Activated CD4-positive, alpha-beta T cell treated with anti-CD3 and anti-CD28 coated beads, Interleukin-2, amount 10 ng/mL, durations not matched to agents 7 days and 5 days (primary cell): ENCODE measurements at places on chromosomes 4 and X. TPM values are rescaled to one million over a fixed set of nuclear protein-coding genes. Genes with fewer than 3 reads are reported as not detected.

DNA sequence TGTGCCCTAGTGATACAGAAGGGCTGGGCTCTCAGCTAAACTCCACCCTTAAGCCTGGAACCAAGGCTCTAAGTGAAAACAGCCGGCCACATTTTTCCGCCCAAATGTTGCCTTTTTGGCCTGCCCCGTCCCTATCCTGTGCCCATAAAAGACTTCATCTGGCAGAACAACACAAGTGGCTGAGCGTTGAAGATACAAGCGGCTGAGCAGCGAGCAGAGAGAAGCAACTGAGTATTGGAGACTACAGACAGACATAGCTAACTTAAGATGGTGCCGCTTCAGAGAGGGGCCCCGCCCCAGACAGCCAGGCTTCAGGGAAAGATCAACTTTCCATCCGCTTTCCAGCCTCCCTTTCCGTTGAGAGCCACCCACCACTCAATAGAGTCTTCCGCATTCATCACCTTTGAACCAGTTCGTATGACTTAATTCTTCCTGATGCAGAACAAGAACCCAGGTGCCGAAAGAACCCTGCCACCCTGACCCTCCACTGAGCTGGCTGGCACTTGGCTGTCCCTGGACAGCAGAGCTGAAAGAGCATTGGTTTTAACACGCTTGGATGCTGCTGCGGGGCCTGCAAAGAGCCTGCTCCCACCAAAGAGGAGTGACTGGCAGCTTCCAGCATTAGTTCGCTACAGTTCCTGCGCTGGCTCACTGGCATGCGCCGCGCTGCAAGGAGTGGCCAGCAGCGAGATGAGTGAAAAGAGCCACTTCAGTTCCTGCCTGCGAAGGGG, 853.2 kb upstream of the INTU start:
- DNase-seq: no peak

DNA sequence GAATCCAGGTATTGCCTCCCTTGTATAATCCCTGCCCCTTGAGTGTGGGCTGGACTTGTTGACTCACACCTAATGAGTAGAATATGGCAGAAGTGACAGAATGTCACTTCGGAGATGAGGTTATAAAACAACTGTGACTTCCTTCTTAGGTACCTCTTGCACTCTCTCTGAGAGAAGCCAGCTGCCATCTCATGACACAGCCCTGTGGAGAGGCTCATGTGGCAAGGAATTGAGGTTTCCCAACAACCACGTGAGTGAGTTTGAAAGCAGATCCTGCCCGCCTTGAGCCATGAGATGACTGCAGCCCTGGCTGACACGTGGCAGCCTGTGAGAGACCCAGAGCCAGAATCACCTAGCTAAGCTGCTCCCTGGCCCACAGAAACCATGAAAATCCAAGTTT, 13.5 kb downstream of the ASB11 start:
- peak; percentile 6 for DNase-seq

The PRSS12 gene
- not detected for total RNA-seq

The FMR1NB gene
- not detected for total RNA-seq

The TMEM35A gene
- total RNA-seq: not detected

GRCh38 chr4:84500386-84501201, 1.5 kb upstream of the NKX6-1 start:
- DNase-seq: no peak

DNA sequence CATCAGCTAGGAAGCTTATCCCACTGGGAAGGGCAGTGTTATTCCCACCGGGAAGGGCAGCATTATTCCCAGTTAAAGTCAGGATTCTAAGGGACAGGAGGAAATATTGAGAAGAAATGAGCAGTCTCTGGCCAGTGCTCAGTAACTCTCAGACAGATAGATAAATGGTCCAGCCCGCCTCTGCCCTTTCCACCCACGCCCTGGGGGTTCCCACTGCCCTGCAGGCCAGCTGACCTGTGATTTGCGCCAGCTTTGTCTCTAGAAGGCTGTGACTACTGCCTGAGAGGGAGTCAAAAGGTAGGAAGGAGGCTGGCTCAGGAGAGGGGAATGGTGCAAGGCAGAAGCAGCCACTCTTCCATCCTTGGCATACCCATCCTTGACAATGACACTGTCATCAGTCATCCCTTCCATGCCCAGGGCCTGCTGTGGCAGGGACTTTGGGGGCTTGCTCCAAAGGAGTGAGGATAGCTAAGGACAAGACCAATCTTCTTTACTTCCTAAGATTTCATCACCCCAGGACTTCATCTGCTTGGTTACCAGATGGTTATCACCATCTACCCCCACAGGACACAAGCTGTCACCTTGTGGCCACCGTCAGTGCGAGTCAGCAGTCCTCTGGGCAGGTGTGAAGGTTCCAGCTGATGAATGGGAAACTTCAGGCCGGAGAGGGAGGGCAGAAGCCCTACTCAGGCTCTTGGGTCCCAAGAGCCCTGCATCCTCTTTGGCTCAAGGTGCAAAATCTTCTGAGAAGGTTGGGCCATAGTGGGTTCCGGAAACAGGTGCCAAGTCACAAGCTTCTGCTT, 49.5 kb downstream of the SEPSECS start:
- no peak for DNase-seq

DNA sequence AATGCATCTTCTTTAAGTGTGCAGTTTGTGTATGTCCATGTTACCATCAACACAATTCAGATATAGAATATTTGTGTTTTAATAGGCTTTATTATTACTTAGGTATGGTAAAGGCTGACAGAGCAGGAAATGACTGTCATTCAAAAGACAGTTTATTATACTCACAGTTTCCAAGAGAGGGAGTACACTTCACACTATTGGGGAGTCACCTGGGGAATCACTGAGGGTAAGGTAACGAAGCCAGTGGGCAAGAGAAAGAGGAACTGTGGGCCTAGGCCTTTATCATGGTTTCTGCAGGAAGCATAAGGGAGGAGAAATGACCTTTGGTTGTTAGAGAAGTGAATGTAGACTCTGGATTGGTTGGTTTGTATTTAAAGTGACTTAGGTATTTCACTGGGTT, 235.1 kb upstream of the HCCS start:
- no peak for DNase-seq

GRCh38 chrX:53085661-53086229, 3.6 kb downstream of the TSPYL2 start:
- no peak for DNase-seq

GRCh38 chr4:763922-764321, 58.3 kb downstream of the PCGF3 start:
- DNase-seq: no peak

The CT45A10 gene
- total RNA-seq: not detected

The SSX3 gene
- total RNA-seq: not detected

DNA sequence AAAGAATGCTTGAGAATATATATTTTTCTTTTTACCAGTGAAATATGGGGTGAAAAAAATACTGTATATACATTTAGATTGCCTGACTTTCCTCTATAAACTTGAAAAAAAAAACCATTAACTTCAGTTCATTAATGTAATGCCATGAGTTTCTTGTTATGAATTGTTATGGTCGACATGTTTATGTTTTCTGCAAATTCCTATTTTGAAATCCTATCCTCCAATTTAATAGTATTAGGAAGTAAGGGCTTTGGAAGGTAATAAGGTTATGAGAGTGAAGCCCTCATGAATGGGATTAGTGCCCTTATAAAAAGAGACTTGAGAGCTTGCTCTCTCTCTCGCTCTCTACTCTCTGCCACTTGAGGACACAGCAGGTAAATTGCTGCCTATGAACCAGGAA, 211.4 kb downstream of the LDB2 start:
- DNase-seq: no peak

DNA sequence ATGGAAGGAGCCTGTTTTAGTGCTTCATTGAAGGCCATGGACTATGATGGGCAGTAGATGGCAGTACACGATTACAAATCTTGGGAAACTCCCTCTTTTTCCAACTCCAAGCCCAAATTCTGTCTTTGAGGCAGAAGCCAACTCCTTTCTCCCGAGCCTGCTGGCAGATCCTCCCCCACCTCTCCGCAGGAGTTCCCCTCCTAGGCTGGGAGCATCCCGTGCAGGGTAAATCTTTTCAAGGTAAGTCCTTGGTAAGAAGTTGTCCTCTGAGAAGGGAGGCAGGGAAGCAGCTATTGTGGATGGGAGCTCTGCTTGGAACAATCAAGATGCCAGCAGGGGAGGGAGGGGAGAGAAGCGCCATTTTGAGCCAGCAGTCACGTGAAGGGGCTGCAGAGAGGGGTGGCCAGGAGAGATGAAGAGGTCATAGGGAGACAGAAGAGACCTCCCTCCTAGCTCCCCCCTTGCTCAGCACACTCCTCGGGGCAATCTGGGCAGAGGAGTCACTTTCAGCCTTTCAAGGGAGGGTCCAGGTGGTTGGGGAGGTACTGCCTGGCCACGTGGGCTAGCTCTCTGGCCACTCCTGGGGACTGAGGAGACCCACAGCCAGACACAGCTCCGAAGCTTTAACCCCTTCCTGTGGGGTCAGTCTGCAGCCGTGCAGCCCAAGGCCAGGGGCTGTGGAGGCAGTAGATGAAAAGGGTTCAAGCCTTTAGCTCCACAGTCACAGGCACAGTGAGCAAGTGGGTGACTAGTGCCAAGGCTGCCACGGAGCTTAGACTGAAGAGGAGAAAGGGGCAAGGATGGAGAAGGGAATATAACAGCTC, 9.6 kb downstream of the CC2D2A start:
- DNase-seq: peak; percentile 19

The TGIF2LX gene
- not detected for total RNA-seq

- DNase-seq: no peak
Observed at GRCh38 chr4:87950936-87951511, 24.5 kb upstream of the SPP1 start.

The LINC00632 gene
- 8.0 TPM for total RNA-seq

DNA sequence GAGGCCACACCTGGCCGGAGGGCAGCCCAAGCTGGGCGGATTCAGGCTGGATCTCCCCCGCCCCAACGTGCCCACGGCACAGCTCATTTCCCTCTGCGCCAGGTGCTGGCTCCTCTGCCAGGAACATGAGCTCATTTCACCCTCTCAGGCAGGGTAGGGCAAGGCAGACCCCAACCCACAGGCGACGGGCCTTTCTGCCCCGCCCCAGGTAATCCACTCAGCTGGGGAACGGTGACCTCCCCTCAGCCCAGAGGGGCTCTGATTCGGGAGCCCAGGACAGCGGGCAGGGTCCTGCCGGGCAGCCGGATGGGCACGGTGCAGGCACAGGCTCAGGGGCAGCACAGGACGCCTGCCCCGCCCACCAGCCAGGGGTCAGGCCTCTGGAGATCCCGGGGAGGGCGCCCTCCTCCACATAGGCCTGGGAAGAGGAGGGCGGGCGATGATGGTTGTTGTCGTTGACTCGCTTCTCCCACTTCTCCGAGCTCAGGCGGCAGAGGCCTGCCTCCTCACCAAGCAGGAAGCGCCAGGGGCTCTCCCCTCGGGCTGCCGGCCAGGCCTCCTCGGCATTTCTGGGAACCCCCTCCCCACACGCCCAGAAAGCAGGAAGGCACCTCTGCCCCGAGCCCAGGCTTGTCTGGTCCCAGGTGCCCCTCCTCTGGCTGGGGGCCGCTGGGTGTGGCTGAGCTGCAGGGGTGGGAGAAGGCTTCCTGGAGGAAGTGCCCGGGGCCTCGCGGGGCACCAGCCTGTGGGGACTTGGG, 31.1 kb downstream of the TACC3 start:
- peak; percentile 42 for DNase-seq

DNA sequence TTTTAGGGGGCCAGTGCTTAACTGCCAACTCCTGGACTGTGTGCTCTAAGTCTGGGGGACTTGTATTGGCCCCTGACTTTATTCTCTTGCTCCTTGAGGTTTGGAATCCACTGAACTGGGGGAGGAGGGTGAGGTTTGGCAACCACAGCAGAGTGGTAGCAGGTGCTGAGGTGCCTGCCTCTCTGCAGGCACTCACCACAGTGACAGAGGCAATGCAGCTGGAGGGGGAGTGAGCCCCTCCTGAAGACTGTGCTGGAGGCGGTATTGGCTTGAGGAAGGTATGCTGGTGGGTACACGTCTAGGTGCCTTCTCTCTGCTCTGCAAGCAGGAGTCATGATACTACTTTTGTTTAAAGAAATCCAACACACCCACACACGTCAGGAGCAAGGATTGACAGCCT, 24.6 kb downstream of the CFAP299 start:
- no peak for DNase-seq

The PPP3CA gene
- total RNA-seq: 24.6 TPM

- no peak for DNase-seq
Observed at GRCh38 chr4:150943126-150943525, 72.0 kb downstream of the LRBA start.

GRCh38 chr4:55553441-55554201, 6.9 kb upstream of the CLOCK start:
- peak; percentile 11 for DNase-seq

DNA sequence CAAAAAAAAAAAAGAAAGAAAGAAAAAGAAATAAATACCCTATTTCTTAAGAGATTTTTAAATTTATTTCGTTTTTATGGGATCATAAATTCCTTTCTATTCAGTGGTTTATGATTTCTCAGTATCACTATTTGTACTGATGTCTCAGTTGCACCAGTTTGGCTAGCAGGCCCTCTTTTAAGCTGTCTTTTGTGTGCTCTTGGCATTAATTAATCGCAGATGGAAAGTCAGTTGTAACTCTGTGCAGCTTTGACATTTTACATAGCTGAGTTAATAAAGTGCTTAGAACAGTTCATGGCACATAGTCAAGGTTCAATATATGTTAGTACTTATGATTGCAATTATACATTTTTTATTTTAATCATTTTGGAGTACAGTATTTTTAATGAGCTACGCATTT, 123.7 kb upstream of the NUDT6 start:
- DNase-seq: no peak

- DNase-seq: no peak
Observed at GRCh38 chr4:63814171-63814964, 594.9 kb downstream of the TECRL start.

The TIGD4 gene
- total RNA-seq: 0.25 TPM

The SETD7 gene
- total RNA-seq: 6.7 TPM

GRCh38 chrX:108947205-108947604, 210.8 kb upstream of the IRS4 start:
- no peak for DNase-seq

The MAGEB3 gene
- total RNA-seq: not detected

The USP17L5 gene
- not detected for total RNA-seq

DNA sequence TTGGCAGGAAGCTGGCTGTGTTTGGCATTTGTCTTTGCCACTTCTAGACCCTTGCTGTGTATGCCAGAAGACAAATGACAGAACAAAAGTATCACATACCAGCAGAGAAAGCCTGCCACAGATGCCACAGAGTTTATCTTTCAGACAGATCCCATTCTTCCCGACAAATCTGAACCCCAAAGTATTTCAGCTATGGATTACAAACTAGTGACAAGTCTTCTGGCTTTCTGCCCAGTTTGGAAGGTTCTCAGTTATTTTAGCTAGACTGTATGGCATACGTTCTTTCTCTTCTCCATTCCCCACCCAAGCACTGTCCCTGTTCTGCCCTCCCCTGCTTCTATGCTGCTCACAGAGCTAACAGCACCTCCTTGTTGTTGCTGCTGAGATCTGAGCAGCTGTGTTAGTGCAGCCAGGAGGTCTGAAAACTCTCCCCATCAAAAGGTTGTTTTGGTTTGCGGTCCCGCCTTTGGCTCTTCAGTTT, 236.7 kb downstream of the FRAS1 start:
- DNase-seq: no peak

- peak; percentile 21 for DNase-seq
Observed at GRCh38 chr4:165326831-165327210, 648 bp upstream of the MSMO1 start.

The PDCL2 gene
- total RNA-seq: not detected

The CLTRN gene
- total RNA-seq: 0.17 TPM

GRCh38 chr4:98706200-98706813, 47.9 kb upstream of the TSPAN5 start:
- DNase-seq: peak; percentile 71
